ENCODE measurements at places on chromosomes 6 and 20.

DNA sequence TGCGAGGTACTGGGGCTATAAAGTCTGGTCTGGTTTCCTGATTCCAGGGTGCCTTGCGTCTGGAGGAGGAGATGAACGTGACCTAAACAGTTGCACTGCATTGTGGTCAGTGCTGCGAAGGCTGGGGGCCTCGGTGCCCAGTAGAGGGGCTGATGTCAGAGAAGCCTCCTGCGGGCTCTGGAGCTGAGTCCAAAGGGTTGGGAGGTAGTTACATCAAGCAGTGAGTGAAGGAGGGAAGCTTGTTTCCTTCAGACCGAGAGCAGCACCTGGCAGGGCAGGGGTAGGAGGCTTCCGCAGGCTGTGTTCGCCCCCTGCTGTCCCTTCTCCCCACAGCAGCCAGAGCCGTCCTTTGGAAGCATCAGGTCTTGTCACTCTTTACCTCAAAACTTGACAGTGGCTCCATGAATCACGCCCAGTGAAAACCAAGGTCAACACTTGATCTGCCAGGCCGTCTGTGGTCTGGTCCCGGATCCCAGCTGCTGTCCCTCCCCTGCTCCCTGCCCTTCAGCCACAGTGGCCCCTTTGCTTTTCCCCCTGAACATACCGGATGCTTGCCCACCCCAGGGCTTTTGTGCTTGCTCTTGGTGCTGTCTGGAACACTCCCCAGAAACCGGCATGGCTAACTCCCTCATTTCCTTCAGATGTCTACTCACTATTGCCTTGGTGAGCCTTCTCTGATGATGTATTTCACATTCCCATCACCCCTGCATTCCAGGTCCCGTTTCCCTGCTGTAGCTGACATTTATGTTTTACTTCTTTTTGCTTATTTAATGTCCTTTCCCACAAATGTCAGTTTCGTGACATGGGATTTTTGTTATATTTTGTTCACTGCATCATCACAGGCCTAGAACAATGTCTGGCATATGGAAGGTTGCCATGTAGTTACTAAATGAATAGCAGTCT, 7.0 kb downstream of the DYNLRB1 start:
- no peak for DNase-seq

DNA sequence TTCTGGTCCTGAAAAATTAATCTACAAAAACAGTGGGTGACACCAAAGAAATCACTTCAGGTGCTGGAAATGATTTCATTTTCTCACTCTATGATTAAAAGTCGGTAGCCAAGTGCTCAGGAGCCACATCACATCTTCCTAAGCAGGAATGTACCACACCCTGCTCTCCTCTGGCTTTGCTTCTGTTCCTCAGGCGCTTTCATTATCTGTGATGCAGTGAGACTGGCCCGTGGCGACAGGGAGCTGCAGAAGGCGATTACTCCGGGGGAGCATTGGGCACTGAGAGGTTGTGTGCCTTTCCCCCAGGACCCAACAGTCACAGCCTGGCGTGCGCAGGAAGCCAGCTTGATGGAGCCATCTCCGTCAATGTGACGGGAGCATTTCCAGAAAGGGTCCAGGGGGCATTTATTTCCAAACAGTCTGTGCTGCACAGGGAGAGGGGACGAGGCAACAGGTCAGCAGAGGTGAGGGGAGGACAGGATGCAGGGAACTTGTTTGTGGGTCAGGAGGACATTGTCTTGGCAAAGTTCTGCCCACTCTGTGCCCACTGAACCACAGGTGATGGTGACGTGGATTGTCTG, 5.6 kb upstream of the ZNF831 start:
- no peak for DNase-seq

DNA sequence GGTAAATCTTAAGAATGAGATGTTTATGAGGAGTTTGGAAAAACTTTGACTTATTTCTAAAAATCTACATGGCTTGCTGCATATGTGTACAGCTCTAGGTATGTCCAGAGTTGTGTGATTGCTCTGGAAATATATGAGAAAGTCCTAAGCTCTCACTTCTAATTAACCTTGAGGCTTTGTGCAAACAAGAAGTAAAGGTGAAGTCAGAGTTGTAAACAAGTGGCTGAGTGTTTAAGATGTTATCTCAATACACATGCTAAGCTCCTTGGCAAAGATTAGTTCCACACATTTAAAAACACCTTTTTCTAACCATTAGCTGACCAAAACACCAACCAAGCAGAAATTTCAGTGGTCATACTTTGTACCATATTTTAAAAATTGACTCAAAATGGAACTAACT, 684.2 kb downstream of the HTR1B start:
- DNase-seq, result no peak

DNA sequence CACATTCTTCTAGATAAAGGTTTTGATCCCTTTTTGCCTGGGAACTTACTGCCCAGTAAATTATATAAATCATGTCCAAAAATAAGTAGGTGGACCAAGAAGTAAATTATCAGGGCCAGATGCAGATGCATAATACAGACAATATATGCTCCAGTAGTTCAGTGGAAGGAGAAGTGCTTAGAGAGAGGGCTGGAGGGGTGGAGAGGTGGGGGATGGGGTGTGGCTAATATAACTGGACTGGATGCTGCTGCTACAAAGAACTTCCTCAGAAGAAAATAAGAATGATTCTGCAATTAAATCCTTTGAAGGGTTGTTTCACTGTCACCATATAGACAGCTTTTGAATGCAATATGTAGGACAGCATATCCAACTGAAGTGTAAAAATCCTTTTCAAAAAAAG, 14.8 kb upstream of the TFAP2D start:
- DNase-seq, result no peak

DNA sequence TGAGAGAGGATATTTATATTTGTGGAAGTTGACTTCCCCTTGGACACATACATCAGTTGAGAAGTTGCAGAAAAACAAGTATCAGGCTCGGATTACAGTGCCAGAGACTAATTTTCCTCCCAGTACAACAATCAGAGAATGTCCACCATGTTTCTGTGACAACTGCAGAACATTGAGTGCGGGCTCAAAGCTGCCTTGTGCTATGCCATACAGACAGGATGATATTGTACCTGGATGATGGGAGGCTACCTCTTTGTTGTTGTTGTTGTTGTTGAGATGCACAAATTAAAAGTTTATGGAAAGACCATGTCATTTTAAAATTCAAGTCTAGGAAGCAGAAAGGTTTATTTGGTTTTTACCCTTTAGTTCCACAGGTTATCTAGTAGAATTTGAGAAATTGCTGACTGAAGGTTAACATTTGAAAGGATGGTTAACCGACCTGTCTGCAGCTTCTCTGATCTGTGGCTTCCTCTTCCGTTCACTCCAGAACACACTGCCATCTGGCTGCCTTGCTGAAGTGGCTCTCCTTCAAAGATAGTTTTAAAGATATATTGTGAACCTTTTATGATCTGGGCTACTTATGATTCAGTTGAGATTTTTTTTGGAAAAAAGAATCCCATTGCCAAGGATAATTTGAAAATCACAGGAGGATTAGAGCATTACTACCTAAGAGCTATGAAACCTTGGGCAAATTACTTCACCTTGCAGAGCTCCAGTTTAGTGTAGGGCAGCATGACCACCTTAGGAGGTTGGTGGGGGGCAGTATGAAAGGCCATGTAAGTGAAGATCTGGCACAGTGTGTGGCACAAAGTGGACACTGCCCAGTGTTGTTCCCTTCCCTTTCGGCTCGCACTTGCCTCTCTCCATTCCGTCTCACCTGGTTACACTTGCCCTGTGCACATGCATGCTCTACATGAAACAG, 15.9 kb downstream of the TMEM200A start:
- no peak for DNase-seq

- no peak for DNase-seq
Observed at GRCh38 chr20:44701118-44701857, 13.9 kb upstream of the CCN5 start.

GRCh38 chr6:18416341-18416679, 29.2 kb downstream of the RNF144B start:
- DNase-seq, result no peak

- peak; percentile 79 for DNase-seq
Observed at GRCh38 chr6:165308926-165309731, at the start of gene C6orf118. Gene C6orf118, minus strand, starts transcription at chr6:165309605. Its CDS starts 19 bp downstream, at chr6:165309586.

GRCh38 chr20:43658069-43658722, 8.7 kb upstream of the MYBL2 start:
- no peak for DNase-seq

DNA sequence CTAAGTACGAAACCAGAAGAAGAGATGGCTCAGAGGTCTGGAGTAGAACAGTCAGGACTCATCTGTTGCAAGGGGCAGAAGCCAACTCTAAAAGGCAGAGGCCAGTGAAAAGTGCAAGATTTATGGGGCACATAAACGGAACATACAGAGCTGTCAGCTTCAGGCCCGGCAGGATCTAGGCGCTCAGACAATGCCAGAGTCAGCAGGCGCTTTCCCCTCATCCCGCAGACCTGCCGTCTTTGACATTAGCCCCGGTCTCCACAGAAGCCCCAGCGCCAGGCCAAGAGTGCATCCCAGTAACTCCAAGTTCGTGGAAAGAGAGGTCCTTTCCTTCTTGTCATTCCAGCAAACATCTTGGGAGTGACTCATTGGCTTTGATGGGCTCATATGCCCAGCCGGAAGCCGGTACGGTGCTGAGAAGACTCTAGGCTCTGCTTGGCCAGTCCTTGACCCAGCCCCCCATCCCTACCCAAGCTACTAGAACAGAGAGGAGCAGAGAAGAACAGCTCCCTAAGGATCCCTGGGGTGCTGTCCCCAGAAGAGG, 260.9 kb downstream of the TAF4 start:
- no peak for DNase-seq

- no peak for DNase-seq
Observed at GRCh38 chr6:166341464-166341863, 881 bp downstream of the SFT2D1 start.

DNA sequence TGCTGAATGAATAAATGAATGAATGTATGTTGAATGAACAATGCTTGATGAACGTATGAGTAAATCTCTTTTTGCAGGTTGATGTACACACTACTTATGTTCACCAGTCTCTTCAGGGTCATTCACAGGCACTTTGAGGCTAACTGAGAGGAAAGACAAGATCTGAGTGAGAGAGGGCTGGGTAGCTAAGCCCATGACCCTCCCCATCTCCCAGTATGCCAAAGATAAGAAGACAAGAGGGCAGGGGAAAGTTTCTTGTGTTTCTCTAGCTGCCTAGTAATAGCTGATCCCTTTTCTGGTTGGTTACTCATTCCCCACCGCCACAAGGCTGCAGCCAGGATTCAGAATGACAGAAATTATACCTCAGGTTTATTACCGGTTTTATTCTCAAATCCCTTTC, 90.7 kb downstream of the CEP57L1 start:
- DNase-seq, result no peak

DNA sequence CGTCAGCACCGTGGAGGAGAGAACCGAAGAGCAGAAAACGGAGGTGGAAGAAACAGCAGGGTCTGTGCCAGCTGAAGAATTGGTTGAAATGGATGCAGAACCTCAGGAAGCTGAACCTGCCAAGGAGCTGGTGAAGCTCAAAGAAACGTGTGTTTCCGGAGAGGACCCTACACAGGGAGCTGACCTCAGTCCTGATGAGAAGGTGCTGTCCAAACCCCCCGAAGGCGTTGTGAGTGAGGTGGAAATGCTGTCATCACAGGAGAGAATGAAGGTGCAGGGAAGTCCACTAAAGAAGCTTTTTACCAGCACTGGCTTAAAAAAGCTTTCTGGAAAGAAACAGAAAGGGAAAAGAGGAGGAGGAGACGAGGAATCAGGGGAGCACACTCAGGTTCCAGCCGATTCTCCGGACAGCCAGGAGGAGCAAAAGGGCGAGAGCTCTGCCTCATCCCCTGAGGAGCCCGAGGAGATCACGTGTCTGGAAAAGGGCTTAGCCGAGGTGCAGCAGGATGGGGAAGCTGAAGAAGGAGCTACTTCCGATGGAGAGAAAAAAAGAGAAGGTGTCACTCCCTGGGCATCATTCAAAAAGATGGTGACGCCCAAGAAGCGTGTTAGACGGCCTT, 41.6 kb downstream of the ZBTB2 start:
- no peak for DNase-seq

GRCh38 chr6:6942831-6943230, 164.9 kb upstream of the RREB1 start:
- no peak for DNase-seq

GRCh38 chr20:49590163-49591017, 22.5 kb upstream of the PTGIS start:
- DNase-seq, result no peak

DNA sequence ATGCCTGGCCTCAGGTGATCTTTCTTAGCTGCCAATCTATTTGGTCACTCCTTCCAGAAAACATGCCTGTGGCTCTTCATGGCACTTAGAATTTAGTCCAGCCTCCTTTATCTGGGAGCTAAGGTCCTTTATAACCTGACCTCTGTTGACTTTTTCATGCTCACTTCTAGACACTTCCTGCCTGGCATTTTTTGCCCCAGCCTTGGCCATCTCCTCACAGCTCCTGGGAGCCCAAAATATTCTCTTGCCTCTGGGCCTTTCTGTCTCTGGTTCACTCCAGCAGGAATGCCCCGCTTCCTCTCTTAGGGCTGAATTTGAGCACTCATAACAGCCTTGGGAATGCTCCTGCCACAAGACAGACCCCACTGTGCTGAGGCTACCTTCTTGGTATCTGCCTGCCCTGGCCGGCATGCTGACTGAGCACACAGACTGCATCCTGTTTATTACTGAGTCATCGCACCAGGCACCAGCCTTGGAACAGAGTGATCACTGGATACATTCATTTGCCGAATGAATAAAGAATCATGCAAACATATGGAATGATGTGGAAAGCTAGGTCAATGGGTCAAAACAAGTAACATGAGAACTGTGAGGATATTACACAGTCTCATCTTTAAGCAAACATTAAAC, 5.8 kb upstream of the EEF1E1 start:
- peak; percentile 92 for DNase-seq

GRCh38 chr6:122734529-122735395, 44.8 kb upstream of the FABP7 start:
- no peak for DNase-seq

DNA sequence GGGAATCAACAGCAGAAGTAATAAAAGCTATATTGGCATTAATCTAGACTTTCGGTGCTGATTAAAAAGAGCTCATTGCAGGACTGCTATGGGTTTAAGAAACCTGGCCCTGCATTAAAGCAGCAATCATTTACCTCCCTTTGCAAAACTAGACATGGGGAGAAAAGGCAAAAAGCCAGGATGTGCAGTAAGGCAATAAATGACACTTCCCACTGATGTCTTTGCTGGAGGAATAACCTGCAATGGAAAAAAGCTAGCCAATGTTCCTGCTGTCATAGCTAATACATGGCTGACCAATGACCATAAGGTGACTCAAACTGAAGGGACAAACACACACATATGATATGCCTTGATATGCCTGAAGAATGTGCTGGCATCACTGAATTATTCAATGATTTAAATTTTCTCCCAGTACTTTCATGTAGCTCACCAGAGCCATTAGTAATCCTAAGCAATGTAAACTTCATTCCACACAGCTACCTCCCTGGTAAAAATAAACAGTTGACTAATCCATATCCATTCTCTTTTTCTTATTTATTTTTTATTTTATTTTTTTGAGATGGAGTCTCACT, 8.7 kb downstream of the DNAAF9 start:
- no peak for DNase-seq

Measured in NCI-H226 (cell line).